ENCODE measurements at places on chromosomes 6 and 20. TPM values are rescaled to one million over a fixed set of nuclear protein-coding genes. Genes with fewer than 3 reads are reported as not detected.

GRCh38 chr6:64777941-64778785 lies 928.9 kb downstream of the EYS start:
- DNase-seq = no peak

- no peak for DNase-seq
Measured at GRCh38 chr6:144769142-144769541, 484.0 kb downstream of the UTRN start.

- peak; percentile 49 for DNase-seq
Measured at GRCh38 chr20:16290358-16290757, 282.9 kb downstream of the KIF16B start.

DNA sequence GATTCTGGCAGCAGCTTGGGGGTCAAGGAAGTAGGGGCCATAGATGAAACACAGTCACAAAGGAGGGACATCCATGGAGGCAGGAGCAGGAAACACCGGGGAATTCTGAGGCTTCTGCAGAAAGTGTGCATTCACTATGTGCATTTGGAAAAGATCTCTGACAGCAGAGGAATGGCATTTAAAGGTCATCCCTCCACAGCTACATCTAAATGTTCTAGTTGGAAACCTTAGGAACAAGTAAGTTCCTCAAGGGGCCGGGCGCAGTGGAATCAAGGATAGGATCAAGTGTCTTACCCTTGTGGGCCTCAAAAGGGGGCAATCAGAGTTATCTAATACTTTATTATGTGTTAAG lies 8.8 kb downstream of the C6orf136 start:
- no peak for DNase-seq

- no peak for DNase-seq
Measured at GRCh38 chr20:14883324-14883723, 545.9 kb upstream of the FLRT3 start.

DNA sequence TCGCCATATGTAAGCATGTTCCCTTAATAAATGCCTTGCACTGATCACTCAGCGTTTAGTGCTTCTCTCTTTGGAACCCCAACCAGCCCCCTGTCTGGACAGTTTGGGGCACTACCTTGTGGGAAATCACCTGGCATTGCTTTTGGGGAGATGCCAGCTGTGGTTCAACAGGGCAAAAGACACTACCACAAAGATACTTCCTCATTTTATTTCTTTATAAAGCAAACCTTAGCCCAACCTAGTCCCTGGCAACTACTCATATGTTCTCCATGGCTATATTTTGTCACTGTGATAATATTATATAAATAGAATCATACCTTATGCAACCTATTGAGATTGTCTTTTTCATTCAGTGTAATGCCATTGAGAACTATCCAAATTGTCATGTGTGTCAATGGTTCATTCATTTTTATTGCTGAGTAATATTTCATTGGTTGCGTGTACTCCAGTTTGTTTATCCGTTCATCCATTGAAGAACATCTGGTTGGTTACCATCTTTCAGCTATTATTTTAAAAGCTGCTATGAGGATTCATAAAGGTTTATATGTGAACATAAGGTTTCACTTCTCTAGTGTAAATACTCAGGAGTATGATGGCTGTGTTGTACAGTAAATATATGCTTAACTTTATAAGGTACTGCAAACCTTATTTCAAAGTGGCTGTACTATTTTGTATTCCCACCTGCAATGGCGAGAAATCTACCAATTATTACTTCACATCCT lies 114.8 kb downstream of the MOXD1 start:
- no peak for DNase-seq

GRCh38 chr6:168960551-168961263 lies 292.9 kb downstream of the THBS2 start:
- no peak for DNase-seq

DNA sequence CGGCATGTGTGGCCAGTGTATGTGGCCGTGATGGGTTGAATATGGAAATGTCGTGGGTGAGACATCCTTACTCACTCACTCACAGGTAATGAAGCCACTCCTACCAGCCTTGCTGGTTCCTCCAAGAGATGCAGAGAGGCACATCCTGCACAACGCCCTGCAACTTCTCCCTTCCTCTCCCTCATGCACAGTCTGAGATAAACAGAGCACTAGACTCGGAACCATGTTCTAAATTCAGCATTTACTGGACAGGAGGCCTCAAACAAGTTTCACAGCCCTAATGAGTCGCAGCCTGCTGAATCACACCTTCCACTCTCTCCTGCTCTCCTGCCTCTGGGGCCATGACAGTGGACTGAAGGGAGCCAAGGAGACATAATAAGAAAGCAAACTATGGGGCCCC lies 91.2 kb downstream of the ISM1 start:
- no peak for DNase-seq

- no peak for DNase-seq
Measured at GRCh38 chr6:2556761-2557160, 194.0 kb downstream of the MYLK4 start.

Gene SNX5
- total RNA-seq = 226 TPM

Gene ORC3
- total RNA-seq = 99.3 TPM

Gene OPN5
- total RNA-seq = not detected

Measured in neural progenitor cell (in vitro differentiated cells).